Activated gamma-delta T cell (primary cell): ENCODE measurements at places on chromosomes 2 and 18.

GRCh38 chr18:48938827-48939204 is 11.9 kb downstream of the SMAD7 start:
- no peak for DNase-seq

DNA sequence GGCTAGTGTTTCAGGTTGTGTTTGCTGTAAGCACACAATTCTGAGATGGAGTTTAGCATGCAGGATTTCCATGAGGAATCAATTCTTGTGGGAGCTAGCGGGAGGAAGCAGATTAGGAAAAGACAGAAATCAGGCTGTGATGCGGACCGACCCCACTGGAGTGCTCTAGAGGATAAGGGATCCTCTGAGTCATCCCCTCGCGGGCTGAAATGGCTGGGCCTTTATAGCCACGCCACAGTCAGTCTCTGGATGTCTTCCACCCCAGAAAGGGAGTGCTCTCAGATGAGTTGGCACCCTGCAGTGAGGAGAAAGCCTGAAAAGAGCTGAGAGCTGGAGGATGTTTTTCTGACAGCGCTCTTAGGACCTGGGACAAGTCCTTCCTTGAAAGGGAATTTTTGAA is 102.4 kb downstream of the GALNT3 start:
- no peak for DNase-seq

DNA sequence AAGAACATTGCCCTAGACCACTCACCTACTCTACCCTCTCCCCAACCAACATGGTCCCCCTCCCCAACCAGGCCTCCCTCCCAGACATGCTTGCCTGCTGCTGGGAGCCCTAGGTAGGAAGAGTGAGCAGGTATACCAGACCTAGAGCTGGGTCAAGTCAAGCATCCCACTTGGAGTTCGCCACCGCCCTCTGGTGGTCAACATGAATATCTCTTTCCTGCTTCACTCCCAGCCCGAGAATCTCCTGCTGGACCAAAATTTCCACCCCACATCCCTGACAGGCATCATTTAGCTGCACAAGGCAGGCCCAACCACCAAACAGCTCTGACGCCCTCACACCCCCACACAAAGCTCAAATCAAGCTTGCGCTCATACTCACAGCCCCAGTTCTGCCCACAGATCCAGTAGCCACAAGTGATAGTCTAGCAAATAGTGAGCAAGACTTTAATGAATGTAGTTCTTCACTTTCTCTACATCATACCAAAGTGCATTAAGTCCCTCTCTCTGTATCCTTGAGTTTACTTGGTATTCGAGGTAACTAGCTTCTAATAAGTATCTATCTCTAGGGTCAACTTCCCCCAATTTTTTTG is 116.0 kb downstream of the TNS1 start:
- DNase-seq: no peak

DNA sequence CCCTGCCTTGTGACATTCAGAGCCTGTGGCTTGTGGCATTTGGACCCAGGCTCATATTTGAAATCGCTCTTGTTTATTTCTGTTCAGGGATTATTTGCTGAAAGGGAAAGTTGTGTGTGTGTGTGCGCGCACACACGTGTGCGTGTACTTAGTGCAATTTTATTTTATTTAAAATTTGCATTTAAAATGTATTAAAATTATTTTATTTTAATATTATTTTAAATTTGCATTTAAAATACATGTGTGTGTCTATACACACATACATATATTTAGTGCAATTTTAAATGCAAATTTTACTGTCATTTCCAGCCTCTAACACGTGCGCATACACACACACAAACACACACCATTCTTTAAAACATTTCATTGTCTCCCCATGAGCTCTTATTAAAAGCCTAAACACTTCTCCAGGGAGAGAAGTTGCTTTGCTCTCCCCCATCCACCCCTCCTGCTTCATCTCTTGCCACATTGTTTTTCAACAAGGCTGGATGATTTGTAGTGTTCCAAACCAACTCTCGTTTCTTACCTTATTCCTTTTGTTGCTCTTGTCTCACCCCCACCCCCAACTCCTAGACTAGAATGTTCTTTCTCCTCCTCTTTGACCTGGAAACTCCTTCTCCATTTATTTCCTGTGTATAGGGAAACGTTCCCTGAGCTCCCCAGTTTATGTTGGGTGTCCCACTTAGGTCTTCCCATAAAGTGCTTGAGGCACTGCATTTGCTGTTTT is 3.8 kb upstream of the CCDC68 start:
- DNase-seq: no peak

- DNase-seq: no peak
These were observed 21.2 kb downstream of the MPHOSPH10 start for GRCh38 chr2:71151620-71152019.

GRCh38 chr2:127039387-127040031 is 67.4 kb downstream of the BIN1 start:
- no peak for DNase-seq

GRCh38 chr2:176173567-176174381 is 14.7 kb upstream of the HOXD1 start:
- no peak for DNase-seq

DNA sequence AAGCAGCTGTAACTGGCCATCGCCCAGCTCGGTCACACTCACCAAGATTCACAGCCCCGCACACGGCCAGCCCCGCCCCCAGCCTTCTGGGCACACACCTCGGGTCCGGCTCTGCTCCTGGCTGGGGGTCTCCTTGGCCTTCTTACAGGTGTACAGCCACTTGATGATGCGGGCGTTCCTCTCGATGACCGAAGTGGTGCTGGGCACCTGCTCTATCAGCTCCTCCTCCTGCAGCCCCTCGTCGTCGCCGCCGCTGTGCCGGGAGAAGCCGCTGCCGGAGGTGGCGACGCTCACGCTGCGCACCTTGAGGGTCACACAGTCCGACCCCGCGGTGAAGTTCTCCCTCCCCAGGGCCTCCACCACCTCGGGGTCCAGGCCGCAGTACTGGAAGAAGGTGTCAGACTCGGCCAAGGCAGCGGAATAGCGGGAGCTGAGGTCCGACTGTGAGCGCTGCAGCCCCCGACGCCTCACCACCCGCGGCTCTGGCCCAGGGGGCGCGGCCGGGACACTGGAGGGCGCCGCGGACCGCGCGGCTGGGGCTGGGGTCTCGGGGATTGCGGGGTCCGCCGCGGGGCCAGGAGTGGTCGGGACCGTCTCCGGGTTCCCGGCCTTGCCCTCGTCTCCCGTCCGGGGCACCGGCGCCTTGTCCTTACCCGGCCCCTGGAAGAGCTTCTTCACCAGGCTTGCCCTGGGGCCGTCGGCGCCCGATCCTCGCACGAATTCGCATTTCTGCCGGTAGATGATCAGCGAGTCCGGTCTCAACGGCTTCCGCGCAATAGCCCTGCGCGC is 769 bp downstream of the FAM110C start:
- DNase-seq: no peak

- no peak for DNase-seq
These were observed 78.9 kb downstream of the GNAL start for GRCh38 chr18:11767935-11768334.

- DNase-seq: no peak
These were observed 232.1 kb downstream of the PRKCE start for GRCh38 chr2:45883603-45884000.

GRCh38 chr18:77557046-77557587 is 307.5 kb downstream of the GALR1 start:
- no peak for DNase-seq

GRCh38 chr2:199554026-199554425 is 96.3 kb upstream of the SATB2 start:
- no peak for DNase-seq

- no peak for DNase-seq
These were observed 95.5 kb upstream of the SNTG2 start for GRCh38 chr2:855177-855576.

GRCh38 chr2:215002500-215002899 is 135.9 kb downstream of the ABCA12 start:
- DNase-seq: no peak

DNA sequence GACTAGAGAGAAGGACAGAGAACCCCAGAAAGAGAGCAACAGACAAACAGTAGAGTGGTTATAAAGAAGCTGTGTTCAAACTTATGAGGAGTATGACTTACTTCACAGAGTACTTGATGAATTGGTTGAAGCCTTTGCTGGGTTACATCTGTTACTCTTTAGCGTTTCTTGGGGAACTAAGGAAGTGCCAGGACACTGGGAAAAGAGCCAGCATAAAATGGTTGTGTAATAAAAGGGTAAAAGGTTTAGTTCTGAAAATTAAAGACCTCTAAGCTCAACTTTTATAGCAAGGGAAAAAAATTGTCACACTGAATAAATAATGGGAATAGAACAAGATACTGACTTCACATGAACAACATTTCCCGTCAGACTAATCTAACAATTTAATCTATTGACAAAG is 17.0 kb upstream of the STAT4 start:
- no peak for DNase-seq

GRCh38 chr2:235770909-235771820 is 277.3 kb downstream of the AGAP1 start:
- DNase-seq: no peak

- no peak for DNase-seq
These were observed 84.4 kb upstream of the DYNAP start for GRCh38 chr18:54506516-54507261.

DNA sequence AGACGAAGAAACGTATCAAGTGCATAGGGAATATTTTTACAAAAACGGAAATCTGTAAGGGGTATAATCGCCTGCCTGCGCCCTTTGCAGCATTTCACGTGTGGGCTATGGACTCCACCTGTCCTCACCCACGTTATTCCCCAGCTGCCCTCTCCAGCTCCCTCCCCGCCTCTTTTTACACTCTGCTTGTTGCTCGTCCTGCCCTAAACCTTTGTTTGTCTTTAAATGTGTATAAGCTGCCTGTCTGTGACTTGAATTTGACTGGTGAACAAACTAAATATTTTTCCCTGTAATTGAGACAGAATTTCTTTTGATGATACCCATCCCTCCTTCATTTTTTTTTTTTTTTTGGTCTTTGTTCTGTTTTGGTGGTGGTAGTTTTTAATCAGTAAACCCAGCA is 169.4 kb upstream of the SIX3 start:
- DNase-seq: no peak

DNA sequence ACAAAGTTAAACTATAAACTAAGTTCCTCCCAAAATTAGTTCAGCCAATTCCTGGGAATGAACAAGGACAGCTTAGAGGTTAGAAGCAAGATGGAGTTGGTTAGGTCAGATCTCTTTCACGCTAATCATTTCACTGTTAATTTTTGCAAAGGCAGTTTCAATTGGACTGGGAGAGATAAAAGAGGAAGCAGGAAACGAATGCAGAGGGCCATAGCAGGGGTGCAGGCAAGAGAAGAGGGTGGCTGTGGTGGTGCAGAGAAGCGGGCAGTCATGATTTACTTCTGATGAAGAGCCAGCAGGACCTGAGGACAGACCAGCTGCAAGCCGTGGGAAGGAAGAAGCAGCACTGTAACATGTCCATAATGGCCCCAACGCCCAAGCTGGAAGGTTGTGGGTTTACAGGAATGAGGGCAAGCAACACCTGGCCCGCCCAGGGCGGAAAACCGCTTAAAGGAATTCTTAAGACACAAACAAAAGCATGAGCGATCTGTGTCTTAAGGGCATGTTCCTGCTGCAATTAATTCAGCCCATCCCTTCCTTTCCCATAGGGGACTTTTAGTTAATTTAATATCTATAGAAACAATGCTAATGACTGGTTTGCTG is 4.1 kb upstream of the RMP24 start:
- no peak for DNase-seq

DNA sequence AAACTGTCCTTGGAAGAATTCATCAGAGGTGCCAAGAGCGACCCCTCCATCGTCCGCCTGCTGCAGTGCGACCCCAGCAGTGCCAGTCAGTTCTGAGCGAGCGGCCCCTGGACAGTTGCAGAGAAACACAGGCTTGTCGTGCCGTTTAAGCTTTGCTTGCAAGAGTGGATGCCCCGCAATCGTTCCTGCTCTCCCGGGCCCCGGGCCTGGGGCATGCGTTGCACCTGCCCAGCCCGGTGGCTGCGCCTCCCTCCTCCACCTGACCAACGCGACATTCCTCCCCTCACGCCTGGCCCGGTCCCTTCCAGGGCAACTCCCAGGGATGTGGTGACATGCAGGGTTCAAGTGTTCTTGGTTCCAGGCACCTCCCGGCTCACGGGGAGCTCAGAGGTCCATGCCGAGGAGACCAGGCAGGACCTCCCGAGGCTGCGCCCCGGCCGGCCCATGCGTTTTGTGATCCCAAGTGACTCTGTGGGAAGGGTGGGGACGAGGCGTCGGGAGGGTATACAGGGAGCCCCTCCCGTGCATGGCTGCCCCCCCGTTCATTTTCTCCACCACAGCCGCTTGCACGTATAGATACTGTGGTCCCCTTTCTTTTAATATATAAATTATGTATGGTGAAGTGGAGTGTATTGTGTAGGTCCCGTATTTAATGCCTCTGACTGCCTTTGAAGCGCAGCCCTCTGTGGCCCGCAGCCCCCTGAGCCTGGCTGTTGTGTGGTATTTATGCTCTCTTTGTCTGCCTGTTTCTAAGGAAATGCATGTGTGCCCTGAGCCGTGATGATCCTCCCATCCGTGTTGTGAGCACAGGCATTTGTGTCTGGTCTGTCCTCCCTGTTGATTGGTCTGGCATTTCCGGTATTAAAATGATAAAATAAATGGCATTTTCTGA is 21.2 kb downstream of the ODC1 start:
- DNase-seq: no peak

DNA sequence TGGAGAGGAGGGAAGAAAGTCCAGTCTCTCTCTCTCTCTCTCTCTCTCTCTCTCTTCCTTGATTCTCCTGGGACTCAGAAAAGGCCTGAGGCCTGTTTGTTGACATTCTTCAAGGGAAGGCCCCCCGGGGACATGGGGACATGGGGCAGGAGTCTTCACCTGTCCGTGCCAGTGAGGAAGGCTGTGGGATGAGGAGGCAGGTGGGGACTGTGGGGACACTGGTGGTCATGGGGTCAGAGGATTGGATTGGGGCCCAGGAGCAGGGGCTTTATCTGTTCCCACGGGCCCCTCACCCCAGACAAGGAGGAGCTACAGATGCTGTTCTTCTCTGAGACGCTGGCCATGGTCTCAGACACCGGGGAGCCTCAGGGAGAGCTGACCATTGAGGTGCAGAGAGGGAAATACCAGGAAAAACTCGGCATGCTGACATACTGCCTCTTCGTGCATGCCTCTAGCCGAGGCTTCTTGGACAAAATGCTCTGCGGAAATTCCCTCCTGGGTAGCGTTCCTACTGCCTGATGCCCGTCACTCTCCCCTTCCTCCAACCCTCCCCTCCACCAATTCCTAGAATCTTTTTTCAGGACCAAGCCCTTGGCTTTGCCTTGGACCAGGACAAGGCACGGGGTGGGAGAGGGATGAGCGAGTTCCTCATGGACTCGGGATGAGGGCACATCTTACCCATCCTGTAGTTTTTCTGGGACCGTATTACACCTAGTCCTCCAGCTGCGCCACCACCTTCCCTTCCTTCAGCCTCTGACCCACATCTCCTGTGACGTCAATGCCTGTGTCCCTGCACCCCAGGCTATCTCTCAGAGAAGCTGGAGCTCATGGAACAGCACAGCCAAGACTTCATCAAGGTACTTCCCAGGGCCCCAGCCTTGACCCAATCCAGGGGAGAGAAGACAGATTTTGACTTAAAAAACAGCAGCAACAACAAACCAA is 850 bp downstream of the CATIP start:
- no peak for DNase-seq
